ENCODE measurements at places on chromosomes 4 and X.

GRCh38 chr4:112015960-112016359, 129.3 kb upstream of the FAM241A start:
- DNase-seq = no peak

- no peak for DNase-seq
Observed at GRCh38 chr4:53614591-53614990, 23.3 kb upstream of the LNX1 start.

GRCh38 chrX:69615779-69616456, at the start of gene EDA:
EDA (plus strand) TSS chrX:69616113.
- DNase-seq = no peak

DNA sequence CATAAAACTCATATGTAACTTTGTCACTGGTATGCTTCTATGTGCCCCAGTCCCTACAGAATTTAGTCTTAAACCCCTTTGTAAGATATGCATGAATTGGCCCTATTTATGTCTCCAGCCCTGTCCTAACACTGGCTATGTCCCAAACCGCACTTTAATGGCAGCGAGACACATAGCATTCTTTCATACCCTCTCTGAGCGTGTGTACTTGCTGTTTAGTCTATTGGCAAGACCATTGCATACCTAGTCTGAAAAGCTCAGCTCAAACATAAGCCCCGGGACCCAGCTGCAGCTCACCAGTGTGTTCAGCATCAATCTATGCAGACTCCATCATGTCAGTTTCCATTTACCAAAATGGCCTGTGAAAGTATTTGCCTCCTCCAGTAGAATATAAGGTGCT, 1018.4 kb upstream of the TENM3 start:
- DNase-seq = no peak

DNA sequence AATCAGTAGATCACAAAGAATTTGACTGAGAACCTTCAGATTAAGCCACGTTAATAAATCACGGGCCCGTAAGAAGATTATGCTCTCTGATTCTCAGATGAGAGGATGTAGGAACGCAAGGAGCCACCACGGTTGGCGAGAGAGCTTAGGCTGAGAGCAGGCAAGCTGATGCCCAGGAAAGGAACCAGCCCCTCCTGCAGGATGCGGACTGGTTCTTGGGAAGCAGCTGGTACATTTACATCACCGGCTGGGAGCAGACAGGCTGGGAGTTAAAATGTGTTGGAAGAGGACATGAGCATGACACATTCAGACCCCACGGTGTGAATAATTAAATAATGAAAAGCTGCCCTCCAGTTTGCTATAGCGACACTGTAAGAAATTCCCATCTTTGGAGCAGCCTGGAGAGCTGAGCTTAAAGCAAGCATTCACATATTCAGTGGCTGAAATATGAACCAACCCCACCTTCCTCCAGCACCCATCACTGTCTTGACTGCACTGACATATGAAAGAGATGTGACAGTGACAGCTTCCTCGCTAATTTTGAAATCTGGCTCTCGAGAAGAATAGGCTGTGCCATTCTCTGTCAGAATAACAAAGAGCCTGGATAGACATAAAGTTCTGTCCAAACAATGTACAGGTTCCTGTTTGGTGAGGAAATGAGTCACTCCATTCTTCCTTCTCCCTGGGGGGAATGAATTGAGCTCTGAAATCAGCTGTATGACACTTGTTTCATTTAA, 33.1 kb downstream of the LNX1 start:
- no peak for DNase-seq

DNA sequence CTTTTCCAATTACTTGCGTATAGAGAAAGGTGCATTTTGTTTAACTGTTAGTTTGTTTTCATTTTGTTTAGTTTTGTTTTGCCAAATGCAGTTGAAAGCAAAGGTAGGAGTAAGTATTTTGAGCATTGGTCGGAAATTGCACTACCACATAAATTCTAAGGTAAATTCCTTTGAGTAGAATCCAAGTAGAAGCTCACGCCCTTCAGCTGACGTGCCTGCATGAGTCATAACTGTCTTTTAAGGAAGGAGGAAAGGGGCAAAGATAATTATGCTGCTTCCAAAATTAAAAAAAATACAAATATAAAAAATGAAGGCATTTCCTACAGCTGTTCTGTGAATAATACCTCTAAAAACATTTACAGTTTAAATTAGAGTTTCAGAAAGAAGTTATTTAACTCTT, 110.2 kb upstream of the MYOZ2 start:
- DNase-seq = no peak

DNA sequence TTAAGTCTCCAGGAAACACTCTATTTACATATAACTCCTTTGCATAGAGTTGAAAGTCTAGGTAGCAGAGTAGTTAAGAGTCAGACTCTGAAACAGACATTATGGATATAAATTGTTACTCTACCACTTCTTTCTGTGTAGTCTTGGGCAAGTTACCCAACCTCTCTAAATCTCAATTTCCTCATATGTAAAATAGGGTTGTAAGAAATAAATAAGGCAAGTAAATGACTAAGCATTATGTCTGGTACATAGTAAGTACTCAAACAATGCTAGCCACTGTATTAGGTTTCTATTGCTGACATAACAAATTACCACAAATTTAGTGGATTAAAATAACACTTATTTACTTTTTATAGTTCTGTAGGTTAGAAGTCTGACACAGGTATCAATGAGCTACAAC, 394.1 kb downstream of the PRDM5 start:
- DNase-seq = no peak

- no peak for DNase-seq
Observed at GRCh38 chrX:32269866-32270265, 941.5 kb downstream of the DMD start.

- no peak for DNase-seq
Observed at GRCh38 chr4:75235359-75235951, 278.7 kb downstream of the RCHY1 start.

GRCh38 chrX:31811106-31811505, 739.3 kb upstream of the FTHL17 start:
- DNase-seq = no peak

- DNase-seq = no peak
Observed at GRCh38 chr4:101142259-101142658, 205.1 kb downstream of the PPP3CA start.

DNA sequence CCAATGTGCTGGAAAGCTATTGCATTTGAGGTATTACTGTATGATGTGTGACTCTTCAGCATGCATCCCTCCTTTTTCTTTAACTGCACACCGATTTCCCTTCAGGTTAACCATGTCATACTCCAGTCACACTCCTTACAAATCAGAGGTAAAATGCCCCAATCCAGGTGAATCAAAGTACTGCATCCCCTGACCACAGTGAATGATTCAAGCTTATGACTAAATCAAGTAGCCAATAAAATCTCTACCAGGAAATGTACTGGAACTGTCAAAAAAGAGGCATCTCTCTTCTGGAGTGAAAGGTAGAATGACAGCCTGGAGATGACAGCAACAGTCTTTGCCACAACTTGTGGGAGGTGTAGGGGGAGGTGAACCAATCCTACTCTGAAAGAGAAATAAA, 10.4 kb downstream of the ADAMTS3 start:
- no peak for DNase-seq

- DNase-seq = no peak
Observed at GRCh38 chrX:150038315-150038714, 100.0 kb upstream of the EOLA2 start.

DNA sequence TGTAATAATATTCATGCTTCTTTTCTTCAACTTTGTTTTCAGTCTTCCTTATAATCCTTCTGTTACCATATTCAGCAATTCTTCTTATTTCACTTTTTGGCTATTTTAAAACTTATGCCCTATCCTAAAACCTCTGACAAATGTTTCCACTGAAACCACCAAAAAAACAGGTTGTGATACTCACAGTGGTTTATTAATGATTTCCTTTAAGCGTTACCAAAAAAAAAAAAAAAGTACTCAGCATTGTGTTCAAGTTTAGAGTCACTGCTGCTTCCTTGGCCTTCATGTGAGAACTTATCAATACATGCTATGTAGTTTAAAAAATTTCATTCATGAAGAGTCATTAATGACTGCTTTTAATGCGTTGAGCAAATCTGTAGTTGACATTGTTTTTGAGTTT, 35.4 kb upstream of the UGT2A3 start:
- DNase-seq = no peak

DNA sequence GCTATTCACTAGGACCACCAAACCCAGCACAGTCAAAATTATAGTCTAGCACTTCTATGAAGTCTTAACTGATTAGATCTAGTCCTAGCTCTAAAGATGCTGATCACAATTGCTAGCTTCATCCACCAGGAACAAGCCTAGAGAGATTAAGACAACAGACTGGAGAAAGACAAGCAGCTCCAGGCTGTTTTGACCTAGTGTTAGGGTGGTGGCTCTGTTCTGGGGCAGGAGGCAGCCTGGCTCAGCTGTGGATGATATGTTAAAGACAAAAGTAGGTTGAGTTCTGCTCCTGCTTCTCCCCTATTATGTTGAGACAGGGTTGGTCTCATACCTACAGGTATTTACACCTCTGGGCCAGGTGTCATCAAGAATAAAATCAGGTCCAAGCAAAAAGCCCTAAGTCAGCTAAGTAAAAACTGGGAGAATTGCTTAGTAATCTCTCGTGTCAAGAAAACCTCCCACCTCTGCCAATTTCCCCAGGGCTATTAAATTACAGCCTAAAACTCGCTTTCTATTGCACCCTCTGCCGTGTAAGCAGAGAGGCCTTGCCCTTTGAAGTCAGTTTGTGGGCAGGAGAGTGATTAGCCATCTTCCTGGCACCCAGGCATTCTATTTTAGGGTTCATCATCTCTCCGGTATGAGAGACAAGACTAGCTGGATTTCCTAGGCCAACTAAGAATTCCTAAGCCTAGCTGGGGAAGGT, 39.9 kb downstream of the RAB40AL start:
- DNase-seq = no peak

DNA sequence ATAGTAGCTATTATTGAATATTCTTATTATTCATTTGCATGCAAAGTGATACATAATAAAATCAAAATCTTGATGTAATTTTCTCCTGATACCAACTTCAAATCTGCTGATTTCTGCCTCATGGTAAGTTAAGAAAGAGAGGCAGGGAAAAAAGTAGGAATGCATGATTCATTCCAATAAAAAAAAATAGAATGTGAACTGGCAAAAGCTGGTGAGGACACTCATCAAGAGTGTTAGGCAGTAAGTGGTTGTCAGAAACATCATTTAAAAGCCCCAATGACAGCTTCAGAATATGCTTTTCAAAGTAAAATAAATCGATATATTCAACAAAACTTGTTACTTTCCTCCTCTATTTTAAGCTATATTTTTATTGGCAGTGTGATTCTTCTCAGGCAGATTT, 979.1 kb downstream of the TECRL start:
- no peak for DNase-seq

DNA sequence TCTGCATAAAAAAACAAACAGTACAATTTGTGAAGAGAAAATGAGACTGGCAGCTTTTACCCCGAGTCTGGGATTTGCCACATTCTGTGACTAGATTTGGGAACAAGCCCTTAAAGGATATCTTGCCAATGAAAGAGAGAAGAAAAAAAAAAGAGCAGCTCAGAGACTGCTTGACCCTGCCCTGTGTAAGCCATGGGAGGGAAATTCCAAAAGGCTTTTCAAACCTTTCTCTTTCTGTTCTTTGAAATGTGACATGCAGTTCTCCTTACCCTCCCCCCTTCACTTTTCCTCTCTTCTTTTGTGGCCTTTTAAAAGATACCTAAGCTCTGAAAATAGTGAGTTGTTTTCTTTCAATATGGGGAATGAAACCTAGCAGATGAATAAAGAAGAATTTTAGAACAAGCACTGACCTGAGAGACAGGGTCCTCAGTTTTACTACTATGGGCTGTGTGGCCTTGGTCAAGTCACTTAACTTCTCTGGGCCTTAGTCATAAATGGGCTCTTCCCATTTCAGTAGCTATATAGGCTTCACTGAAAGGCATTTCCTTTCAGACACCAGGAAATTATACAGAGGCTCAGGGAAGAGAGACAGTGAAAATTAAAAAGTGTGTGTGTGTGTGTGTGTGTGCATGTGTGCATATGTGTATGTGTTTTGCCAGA, 5.1 kb downstream of the CCDC160 start:
- DNase-seq = no peak

DNA sequence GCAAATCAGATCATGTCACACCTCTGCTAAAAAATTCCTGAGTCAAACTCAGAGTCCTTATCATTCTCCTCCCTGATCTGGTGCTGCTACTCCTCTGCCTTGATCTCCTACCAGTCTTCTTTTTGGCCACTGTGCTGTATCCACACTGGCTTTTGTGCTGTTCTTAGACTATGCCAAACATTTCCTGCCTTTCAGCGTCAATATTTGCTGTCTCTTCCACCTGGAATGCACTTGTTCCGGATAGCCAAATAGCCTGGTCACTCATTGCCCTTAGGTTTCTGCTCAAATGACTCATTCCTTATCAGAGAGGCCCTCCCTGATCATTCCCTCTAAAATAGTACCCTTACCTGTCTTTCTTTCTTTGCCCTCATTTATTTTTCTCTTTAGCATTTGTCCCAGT, 24.4 kb upstream of the RP2 start:
- DNase-seq = no peak

- DNase-seq = no peak
Observed at GRCh38 chr4:161585011-161585410, 578.8 kb downstream of the FSTL5 start.

DNA sequence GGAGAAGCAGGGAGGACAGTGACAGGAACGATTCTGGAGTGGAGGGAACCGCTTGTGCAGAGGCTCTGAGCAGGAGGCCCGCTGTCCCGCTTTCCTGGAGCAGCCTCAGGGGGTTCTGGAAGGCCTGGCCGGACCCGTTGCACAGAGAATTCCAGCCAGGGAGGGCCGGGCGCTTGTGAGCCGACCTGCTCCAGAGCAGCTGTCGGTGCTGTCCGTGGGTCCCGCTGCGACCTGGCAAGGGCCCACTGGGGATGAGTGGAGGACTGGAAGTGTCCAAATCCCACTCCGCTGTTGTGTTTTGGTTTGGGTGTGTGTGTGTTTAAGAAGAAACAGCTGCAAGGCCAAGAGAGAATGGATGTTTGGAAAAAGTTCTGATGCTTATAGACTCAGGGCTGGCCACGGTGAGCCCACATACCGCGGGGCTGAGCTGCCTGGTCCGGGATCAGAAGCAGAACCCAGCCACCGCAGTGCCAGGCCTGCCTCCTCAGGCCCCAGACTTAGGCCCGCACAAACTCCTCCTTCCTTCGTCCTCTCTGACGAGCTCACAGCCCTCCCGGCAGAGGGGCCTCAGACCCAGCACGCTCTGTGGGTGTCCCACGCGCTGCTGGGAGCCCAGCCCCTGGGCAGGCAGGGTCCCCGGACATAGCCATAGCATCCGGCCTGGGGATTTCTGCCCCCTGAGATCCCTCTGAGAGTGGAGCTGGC, 73.9 kb downstream of the HTRA3 start:
- no peak for DNase-seq

DNA sequence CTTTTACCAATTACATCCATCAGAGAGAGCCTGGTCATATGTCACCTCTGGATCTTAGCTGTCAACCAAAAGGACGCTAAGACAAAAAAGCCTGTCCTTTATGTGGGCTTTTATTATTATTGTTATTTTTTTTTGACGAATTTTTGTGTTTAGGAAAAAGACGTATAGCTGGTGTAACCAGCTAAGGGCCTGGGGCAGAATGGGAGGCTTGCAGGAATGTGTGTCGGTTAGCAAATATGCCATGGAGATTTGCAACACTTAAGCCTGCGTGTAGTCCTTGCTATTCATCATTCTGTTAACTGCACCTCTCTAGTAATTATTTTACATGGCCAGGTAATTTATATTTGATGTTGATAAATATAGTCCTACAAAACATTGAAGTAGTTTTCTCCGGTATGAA, 93.5 kb downstream of the TACR3 start:
- DNase-seq = no peak

- no peak for DNase-seq
Observed at GRCh38 chr4:81470456-81471297, 1.0 kb downstream of the RASGEF1B start.

- DNase-seq = no peak
Observed at GRCh38 chrX:43165343-43165920, 387.5 kb upstream of the PPP1R2C start.
